ENCODE measurements at places on chromosomes 1 and 21.

DNA sequence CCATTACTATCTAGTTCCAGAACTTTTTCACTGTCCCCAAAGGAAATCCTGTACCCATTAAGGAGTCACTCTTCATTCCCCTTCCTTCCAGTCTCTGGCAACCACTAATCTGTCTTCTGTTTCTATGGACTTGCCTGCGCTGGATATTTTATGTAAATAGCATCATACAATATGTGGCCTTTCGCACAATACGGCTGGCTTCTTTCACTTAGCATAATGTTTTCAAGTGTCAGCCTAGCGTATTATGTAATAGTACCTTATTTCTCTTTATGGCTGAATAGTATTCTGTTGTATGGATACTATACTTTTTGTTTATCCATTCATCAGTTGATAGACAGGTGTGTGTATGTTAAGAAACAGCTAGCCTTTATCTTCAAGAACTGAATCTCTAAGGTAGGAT is 14.3 kb downstream of the ATF3 start:
- DNase-seq = no peak
- H3K4me1 ChIP-seq = no peaks in the 10 kb centered on the region
- H3K36me3 ChIP-seq = no peaks in the 10 kb centered on the region
- H3K27me3 ChIP-seq = peaks cover 3% of the 10 kb centered on the region

GRCh38 chr1:241944300-241944699 is 13.3 kb upstream of the BECN2 start:
- no peaks in the 10 kb centered on the region for H3K4me1 ChIP-seq
- H3K36me3 ChIP-seq = no peaks in the 10 kb centered on the region
- no peak for DNase-seq
- no peaks in the 10 kb centered on the region for H3K27me3 ChIP-seq
- no peak overlapping the region for H3K27ac ChIP-seq

GRCh38 chr1:155003227-155003765 is 694 bp downstream of the ZBTB7B start:
- no peaks in the 10 kb centered on the region for H3K27me3 ChIP-seq
- H3K27ac ChIP-seq = peak overlapping the region; percentile 77
- no peaks in the 10 kb centered on the region for H3K36me3 ChIP-seq
- DNase-seq = no peak
- peak overlapping the region; percentile 83 for H3K4me3 ChIP-seq

- DNase-seq = no peak
- H3K27ac ChIP-seq = no peak overlapping the region
- no peak overlapping the region for H3K4me3 ChIP-seq
- H3K27me3 ChIP-seq = no peaks in the 10 kb centered on the region
- H3K4me1 ChIP-seq = no peaks in the 10 kb centered on the region
These were observed 37.0 kb upstream of the ADGRL4 start for GRCh38 chr1:79043506-79043905.

- H3K4me1 ChIP-seq = no peaks in the 10 kb centered on the region
- H3K27ac ChIP-seq = no peak overlapping the region
- no peak overlapping the region for H3K4me3 ChIP-seq
- H3K36me3 ChIP-seq = no peaks in the 10 kb centered on the region
- DNase-seq = no peak
These were observed 14.6 kb upstream of the PADI1 start for GRCh38 chr1:17190010-17190995.

GRCh38 chr1:19735440-19736127 is 64.1 kb downstream of the TMCO4 start:
- no peaks in the 10 kb centered on the region for H3K27me3 ChIP-seq
- H3K27ac ChIP-seq = no peak overlapping the region
- DNase-seq = no peak
- H3K4me3 ChIP-seq = no peak overlapping the region
- no peaks in the 10 kb centered on the region for H3K4me1 ChIP-seq

- no peak overlapping the region for H3K27ac ChIP-seq
- DNase-seq = no peak
- no peaks in the 10 kb centered on the region for H3K4me1 ChIP-seq
- H3K4me3 ChIP-seq = no peak overlapping the region
- no peaks in the 10 kb centered on the region for H3K27me3 ChIP-seq
- H3K36me3 ChIP-seq = no peaks in the 10 kb centered on the region
These were observed 341.0 kb downstream of the NTNG1 start for GRCh38 chr1:107481756-107482384.

GRCh38 chr1:46517010-46517600 is 27.5 kb downstream of the DMBX1 start:
- H3K4me3 ChIP-seq = no peak overlapping the region
- DNase-seq = no peak
- H3K27ac ChIP-seq = no peak overlapping the region
- H3K4me1 ChIP-seq = peaks cover 3% of the 10 kb centered on the region

DNA sequence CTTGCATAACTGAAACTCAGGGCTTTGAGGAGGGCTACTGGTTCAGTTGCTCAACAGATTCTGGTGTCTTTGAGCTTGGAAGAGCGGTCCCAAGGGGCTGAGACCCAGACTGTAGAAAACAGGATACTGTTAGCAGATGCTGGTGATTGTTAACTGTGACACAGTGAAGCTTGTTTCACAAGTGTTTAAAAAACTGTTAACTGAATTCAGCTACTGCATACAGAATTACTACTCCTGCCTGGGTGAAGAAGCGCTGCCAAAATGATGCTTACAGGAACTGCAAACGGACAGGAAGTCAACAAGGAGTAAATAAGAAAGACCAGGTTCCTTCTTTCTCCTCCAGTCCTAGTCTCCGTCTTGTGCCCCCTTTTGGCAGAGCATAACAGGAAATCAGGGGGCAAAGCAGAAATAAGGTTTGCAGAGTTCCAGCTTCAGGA is 195.3 kb upstream of the USP25 start:
- no peaks in the 10 kb centered on the region for H3K27me3 ChIP-seq
- no peak overlapping the region for H3K4me3 ChIP-seq
- H3K4me1 ChIP-seq = peaks cover 4% of the 10 kb centered on the region
- H3K36me3 ChIP-seq = no peaks in the 10 kb centered on the region
- H3K27ac ChIP-seq = no peak overlapping the region
- no peak for DNase-seq

GRCh38 chr1:209624558-209625549 is 27.4 kb downstream of the LAMB3 start:
- DNase-seq = no peak
- H3K4me3 ChIP-seq = no peak overlapping the region
- no peaks in the 10 kb centered on the region for H3K27me3 ChIP-seq
- H3K36me3 ChIP-seq = no peaks in the 10 kb centered on the region

- no peak overlapping the region for H3K27ac ChIP-seq
- H3K4me1 ChIP-seq = peaks cover 10% of the 10 kb centered on the region
- H3K36me3 ChIP-seq = no peaks in the 10 kb centered on the region
- no peak for DNase-seq
These were observed 51.9 kb upstream of the PRRC2C start for GRCh38 chr1:171433451-171433850.

DNA sequence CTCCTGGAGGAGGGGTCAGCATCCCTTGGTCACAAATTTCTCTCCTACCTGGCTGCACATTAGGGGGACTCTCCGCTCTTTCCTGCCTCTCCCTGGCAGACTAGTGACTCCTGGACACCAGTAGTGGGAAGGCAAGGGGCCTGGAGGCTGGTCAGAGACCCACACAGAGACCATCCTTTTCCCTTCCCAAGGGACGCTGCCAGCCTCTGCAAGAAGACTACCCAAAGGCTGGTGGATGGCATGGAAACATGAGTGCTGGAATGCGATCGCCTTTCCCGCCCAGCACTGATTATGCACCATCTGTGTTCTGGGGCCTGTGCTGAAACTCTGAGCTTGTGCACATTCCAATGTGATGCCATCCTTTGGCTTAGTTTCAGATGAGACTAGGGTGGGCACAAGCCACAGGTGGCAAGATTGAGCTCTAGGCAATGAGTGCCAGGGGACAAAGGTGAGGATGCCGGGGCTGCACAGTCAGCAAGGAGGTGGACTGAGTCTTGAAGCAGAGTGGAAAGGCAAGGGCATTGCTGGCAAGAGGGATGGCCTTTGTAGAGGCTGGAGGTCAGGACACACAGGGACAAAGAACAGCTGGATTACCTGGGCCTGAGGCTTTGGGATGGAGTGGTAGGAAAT is 12.6 kb upstream of the EPS8L3 start:
- no peak overlapping the region for H3K4me3 ChIP-seq
- H3K27me3 ChIP-seq = no peaks in the 10 kb centered on the region
- no peak overlapping the region for H3K27ac ChIP-seq
- no peak for DNase-seq

GRCh38 chr1:209607795-209608178 is 24.3 kb downstream of the CAMK1G start:
- no peak overlapping the region for H3K4me3 ChIP-seq
- no peak overlapping the region for H3K27ac ChIP-seq
- H3K27me3 ChIP-seq = no peaks in the 10 kb centered on the region

- no peak for DNase-seq
- H3K4me1 ChIP-seq = peaks cover 8% of the 10 kb centered on the region
- H3K36me3 ChIP-seq = no peaks in the 10 kb centered on the region
These were observed 446 bp upstream of the DEPDC1 start for GRCh38 chr1:68497358-68497698.

DNA sequence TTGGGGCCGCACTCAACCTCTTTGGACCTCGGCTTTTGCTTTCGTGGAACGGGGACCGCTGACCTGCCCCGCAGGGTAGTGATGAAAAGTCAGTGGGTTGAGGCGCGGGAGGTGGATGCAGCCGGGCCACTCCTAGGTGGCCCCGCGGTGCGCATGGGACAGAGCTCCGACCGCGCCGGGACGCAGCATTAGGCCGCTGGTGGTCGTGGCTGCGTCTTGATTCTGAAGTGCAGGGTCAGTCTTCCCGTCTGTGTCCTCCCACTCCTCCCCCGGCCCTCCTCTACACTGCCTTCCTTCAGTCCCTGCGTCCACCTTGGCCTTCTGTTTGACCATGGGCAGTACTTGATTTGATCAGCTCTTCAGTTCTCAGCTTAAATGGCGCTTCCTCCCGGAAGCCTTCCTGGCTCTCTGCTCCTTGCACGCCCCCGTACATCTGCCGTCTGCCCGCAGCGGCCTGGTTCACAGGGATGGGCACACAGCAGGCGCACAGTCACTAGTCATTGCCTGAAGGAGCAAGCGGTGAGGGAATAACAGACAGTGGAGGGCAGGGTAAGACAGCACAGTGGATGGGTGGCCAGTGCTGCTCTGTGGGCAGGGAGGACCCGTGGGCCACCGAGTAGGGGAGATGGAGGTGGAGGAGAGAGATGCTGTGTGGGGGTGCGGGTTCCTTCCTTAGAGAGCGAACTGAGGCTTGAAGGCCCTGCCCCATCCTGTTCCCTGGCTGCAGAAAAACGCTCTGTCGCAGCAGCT is 633 bp downstream of the THEMIS2 start:
- peaks cover 34% of the 10 kb centered on the region for H3K4me1 ChIP-seq
- no peaks in the 10 kb centered on the region for H3K27me3 ChIP-seq
- peak overlapping the region; percentile 76 for H3K4me3 ChIP-seq
- peaks cover 13% of the 10 kb centered on the region for H3K36me3 ChIP-seq
- peak overlapping the region; percentile 55 for H3K27ac ChIP-seq
- no peak for DNase-seq

DNA sequence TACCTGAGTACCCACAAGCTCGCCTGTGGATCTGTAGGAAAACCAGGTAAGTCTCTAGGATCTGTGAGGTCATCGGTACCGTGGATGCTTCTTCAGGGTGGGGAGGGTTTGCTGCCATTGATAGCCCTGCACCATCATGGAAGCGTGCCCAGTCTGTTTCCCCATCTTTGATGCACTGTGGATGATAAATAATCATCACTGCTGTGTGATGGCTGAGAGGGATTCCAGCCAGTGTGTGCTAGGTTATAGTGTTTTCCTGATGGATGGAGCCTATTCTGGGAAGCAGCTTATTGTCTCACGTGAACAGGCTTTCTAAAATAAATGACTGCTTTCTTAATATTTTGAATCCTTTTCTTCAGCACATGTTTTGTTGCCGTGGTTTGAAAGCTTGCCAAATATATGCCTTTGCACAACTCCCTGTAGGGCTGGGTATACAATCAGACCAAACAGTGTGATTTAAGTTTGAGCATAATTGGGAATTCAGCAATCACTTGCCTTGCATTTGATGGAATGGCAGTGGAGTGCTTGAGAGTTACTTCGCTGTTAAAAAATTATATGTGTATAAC is 113.8 kb downstream of the CAMTA1 start:
- DNase-seq = no peak
- H3K27ac ChIP-seq = no peak overlapping the region
- no peak overlapping the region for H3K4me3 ChIP-seq
- no peaks in the 10 kb centered on the region for H3K4me1 ChIP-seq
- H3K36me3 ChIP-seq = no peaks in the 10 kb centered on the region

DNA sequence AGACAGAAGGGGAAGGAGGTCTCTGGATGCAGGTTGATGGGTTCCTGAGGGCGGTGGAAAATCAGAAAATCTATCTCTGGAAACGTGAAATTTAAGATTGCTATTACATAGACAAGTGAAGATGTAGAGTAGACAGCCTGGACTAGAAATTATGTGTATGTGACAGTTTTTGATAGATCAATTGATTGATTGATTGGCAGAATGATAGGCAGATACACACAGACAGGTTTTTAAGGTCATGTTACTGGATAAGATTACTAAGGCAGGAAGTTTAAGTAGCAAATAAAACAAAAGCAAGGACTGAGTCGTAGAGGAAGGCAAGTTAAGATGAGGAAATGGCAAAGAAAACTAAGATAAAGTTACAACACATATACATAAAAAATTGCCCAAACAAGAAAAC is 124.7 kb downstream of the RGS21 start:
- H3K36me3 ChIP-seq = no peaks in the 10 kb centered on the region
- H3K4me1 ChIP-seq = no peaks in the 10 kb centered on the region
- H3K4me3 ChIP-seq = no peak overlapping the region
- DNase-seq = no peak
- no peak overlapping the region for H3K27ac ChIP-seq
- H3K27me3 ChIP-seq = no peaks in the 10 kb centered on the region

DNA sequence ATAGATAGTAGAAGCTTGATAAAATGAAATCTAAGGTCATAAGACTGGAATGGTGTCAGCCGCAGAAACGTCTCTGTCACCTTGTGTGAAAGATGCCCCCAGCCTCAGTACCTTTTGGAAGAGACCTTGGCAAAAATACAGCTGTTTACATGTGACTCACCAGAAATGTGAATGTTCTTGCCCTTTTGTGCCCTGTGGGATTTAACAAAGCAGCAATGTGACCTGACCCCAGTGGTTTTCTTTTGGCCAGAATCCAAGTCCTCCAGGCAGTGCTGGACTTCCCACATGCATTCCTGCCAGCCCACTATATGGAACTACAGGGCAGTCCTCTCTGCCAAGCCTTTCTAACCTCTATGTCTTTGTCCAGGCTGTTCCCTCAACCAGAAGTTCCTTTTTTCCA is 27.2 kb upstream of the LRRC8C start:
- DNase-seq = no peak
- no peaks in the 10 kb centered on the region for H3K36me3 ChIP-seq
- H3K4me1 ChIP-seq = peaks cover 73% of the 10 kb centered on the region
- peak overlapping the region; percentile 91 for H3K27ac ChIP-seq
- no peak overlapping the region for H3K4me3 ChIP-seq
- H3K27me3 ChIP-seq = no peaks in the 10 kb centered on the region

GRCh38 chr1:201721082-201722049 is 107.6 kb upstream of the IPO9 start:
- no peaks in the 10 kb centered on the region for H3K4me1 ChIP-seq
- no peak overlapping the region for H3K27ac ChIP-seq
- H3K27me3 ChIP-seq = no peaks in the 10 kb centered on the region
- H3K36me3 ChIP-seq = no peaks in the 10 kb centered on the region
